ENCODE measurements at places on chromosomes 3 and 15.

GRCh38 chr3:169999433-169999832 lies 32.8 kb downstream of the SEC62 start:
- DNase-seq = no peak

DNA sequence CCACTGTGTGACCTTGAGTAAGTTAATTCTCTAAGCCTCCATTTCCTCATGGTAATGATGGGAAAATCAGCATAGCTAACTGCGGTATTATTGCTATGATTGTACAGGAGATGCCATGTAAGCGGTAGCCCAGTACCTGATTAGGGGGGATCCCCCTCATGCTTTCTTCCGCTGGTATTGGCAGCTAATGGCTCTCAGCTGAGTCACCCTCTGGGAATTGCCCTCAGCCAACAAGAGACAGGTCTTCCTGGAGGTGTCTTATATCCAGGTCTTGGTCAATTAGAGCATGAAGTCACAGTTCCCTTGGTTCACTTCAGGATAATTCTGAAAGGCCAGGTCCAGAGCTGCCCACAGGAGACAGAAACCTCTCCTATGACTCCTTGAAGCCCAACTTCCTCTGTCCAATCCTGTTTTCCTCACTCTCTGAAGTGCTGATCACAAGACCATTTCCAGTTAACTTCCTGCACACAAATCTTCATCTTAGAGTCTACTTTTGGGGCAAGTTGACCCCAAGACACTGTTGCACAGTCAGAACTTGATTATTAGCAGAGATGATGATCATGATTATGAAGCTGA lies 724.7 kb upstream of the ZNF385D start:
- DNase-seq = no peak

DNA sequence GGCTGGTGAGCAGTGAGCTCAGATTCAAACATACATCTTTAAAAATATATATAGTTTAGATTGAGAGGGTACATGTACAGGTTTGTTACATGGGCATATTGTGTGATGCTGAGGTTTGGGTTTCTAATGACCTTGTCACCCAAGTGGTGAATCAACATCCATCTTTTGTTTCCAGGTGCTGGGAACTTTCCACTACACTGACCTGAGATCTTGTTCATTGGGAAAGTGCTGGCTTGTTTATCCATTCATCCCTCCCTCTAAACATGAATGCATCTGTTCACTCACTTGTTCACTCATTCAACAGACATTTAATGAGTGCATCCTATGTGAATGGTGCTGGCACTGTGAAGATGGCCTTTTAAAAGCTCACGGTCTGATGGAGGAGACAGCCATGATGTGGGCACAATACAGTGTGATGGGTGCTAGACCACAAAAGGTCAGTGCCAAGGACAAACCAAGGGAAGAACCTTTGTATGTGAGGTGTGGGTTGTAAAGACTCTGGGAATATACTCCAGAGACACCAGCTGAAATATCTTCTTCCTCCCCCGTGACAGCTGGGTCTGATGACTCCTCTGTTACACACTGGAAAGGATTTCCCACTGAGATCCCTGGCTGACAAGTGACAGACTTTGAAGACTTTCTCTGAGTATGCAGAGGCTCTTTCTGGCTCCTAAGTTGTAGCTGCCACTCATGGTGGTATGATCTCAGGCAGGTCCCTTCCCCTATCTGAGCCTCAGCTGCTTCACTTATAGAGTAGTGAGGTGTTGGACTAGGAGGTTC lies 16.2 kb upstream of the ITGA11 start:
- DNase-seq = no peak

GRCh38 chr3:159378396-159379194 lies 576.7 kb downstream of the MFSD1 start:
- DNase-seq = no peak

DNA sequence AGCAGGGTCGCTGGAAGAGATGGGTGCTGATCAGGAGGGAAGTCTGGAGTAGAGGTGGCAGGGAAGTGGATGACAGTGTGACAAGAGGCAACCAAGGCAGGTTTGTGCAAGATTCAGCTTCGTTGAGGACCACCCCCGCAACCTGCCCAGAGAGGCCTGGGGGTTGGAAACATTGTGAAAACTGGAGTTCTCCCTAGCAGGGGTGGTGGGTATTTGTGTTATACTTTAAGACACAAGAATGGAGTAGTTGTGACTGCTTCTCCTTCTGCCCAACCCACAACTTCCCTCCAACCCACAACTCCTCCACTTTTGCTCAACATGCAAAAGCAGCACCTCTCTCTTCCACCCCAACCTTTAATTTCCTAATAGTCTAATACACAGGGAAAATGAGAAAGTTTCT lies 8.6 kb upstream of the ARNT2 start:
- DNase-seq = no peak

- no peak for DNase-seq
Measured at GRCh38 chr3:169666376-169667165, 3.1 kb upstream of the MECOM start.

GRCh38 chr3:197520311-197521276 lies 35.2 kb downstream of the BDH1 start:
- DNase-seq = no peak

Data from renal cortex interstitium (tissue), 15 donors.